ENCODE measurements at places on chromosomes 2 and 18. TPM values are rescaled to one million over a fixed set of nuclear protein-coding genes. Genes with fewer than 3 reads are reported as not detected.

Gene EPHA4
- total RNA-seq, result 53.3 TPM

DNA sequence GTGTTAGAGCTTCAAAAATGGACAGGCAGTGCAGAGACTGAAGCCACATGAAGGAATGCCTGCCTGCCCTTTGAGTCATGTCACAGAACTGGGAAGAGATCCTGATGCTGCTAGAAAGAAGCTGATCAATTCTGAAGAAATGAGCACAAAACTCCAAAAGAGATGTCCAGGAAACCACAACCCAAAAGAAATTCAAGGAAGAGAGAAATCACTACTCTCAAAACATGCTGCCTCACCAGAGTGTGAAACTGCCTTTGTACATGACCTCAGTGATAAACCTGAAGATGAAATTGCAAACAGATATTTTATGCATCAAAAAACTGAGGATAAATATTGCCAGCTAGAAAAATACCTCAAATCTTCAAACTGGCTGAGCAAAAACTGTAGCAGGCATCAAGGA, 20.5 kb downstream of the USP40 start:
- no peak overlapping the region for H3K27ac ChIP-seq
- H3K27me3 ChIP-seq, result no peaks in the 10 kb centered on the region
- no peak overlapping the region for H3K4me3 ChIP-seq

GRCh38 chr2:144449028-144449406, 70.9 kb downstream of the ZEB2 start:
- H3K4me3 ChIP-seq, result peak overlapping the region; percentile 60
- DNase-seq, result no peak
- no peaks in the 10 kb centered on the region for H3K36me3 ChIP-seq
- H3K4me1 ChIP-seq, result peaks cover 74% of the 10 kb centered on the region
- H3K27ac ChIP-seq, result peak overlapping the region; percentile 56
- H3K27me3 ChIP-seq, result no peaks in the 10 kb centered on the region

GRCh38 chr2:234308813-234309195, 188.1 kb downstream of the ARL4C start:
- no peak for DNase-seq
- H3K4me1 ChIP-seq, result no peaks in the 10 kb centered on the region
- no peak overlapping the region for H3K4me3 ChIP-seq
- H3K27ac ChIP-seq, result no peak overlapping the region
- no peaks in the 10 kb centered on the region for H3K36me3 ChIP-seq

Gene LRATD1
- total RNA-seq, result 6.6 TPM

DNA sequence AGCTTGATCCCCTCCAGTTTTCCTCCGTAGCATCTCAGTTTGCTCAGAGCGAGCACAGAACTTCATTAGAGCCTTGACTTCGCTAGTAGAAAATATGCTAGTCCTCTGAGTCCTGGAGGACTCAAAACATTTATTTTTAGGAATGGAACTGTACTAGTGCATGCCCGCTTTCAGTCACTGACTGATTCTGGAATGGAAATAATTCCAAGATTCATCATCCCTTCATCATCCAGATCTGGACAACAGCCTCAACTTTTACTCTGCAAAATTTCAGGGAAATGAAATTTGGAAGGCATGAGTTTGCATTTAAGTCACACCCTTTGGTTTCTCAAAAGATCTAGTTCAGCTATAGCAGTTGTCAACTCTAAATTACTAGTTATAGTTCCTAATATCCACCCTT, 304.6 kb downstream of the XIRP2 start:
- H3K36me3 ChIP-seq, result no peaks in the 10 kb centered on the region
- no peak for DNase-seq
- no peak overlapping the region for H3K27ac ChIP-seq

DNA sequence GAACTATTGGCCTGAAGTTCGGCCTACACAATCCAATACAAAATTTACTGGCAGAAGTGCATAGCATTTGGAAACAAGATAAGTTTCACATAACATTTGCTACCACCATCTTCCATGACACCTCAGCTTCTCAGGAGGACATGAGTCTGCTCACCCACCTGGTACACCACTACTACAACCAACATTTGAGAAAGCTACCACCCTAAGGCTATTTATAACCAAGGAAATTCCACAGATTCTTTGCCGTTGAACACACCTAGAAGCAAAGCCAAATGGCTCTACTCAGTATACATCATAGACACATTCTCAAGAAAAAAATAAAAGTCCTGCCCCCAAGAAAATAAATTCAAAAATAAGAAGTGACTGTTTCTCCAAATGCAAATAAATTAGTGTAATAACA, 145.3 kb downstream of the SPAG16 start:
- H3K4me1 ChIP-seq, result no peaks in the 10 kb centered on the region
- DNase-seq, result no peak
- H3K27ac ChIP-seq, result no peak overlapping the region
- H3K4me3 ChIP-seq, result no peak overlapping the region

DNA sequence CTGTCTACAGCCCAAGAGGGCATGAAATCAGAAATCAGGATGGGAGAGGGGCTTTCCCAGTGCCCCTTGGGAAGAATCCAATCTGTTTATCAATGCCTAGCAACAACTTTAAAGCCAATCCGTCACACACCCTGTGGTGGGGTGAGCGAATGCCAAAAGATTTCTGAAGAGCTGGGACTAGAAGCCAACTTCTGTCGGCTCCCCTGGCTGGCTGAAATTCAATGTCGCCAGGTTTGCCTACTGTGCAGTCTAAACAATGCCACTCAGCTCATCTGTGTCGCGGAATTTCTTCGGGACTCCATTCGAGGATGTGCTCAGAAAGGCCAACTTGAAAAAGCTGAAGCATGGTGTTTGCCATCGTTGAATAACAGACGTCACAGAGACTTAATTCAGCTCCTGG, 31.5 kb upstream of the NCKAP5 start:
- no peak overlapping the region for H3K27ac ChIP-seq
- no peaks in the 10 kb centered on the region for H3K27me3 ChIP-seq
- DNase-seq, result no peak
- no peaks in the 10 kb centered on the region for H3K4me1 ChIP-seq
- no peak overlapping the region for H3K4me3 ChIP-seq

Gene DES
- 302 TPM for total RNA-seq

- no peak overlapping the region for H3K4me3 ChIP-seq
- no peaks in the 10 kb centered on the region for H3K36me3 ChIP-seq
- H3K27ac ChIP-seq, result no peak overlapping the region
- peaks cover 10% of the 10 kb centered on the region for H3K4me1 ChIP-seq
- no peaks in the 10 kb centered on the region for H3K27me3 ChIP-seq
- no peak for DNase-seq
These were observed 271.1 kb upstream of the VWC2L start for GRCh38 chr2:214139630-214140284.

DNA sequence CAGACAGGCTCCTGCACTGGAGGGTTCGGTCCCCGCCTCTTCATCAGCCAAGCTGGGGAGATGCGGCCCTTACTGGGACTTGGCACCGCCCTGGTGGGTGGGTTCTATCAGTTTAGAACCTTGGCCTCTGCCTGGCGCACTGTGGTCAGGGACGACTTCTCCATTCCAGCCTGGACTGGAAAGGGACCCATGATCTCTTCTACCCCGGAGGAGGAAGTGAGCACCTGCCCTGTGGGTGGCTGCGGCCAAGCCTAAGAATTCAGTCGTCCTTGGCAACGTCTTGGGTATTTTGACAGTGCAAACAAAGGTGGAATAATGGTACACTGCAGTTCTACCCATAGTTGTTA, 106.9 kb upstream of the CD302 start:
- peak overlapping the region; percentile 88 for H3K4me3 ChIP-seq
- H3K27me3 ChIP-seq, result no peaks in the 10 kb centered on the region
- H3K27ac ChIP-seq, result no peak overlapping the region
- DNase-seq, result no peak
- H3K4me1 ChIP-seq, result no peaks in the 10 kb centered on the region

GRCh38 chr2:11250400-11251196, 93.8 kb downstream of the ROCK2 start:
- no peak overlapping the region for H3K27ac ChIP-seq
- no peaks in the 10 kb centered on the region for H3K27me3 ChIP-seq
- H3K4me3 ChIP-seq, result no peak overlapping the region
- peaks cover 7% of the 10 kb centered on the region for H3K36me3 ChIP-seq
- peaks cover 14% of the 10 kb centered on the region for H3K4me1 ChIP-seq
- DNase-seq, result no peak

- H3K27me3 ChIP-seq, result no peaks in the 10 kb centered on the region
- H3K27ac ChIP-seq, result no peak overlapping the region
- no peak for DNase-seq
- no peaks in the 10 kb centered on the region for H3K36me3 ChIP-seq
These were observed 50.2 kb downstream of the DAW1 start for GRCh38 chr2:227921648-227922047.

All from thoracic aorta (tissue), 2 donors.